ENCODE measurements at places on chromosomes 4 and X.

- no peak for DNase-seq
Observed at GRCh38 chr4:105191621-105192210, 45.0 kb downstream of the TET2 start.

DNA sequence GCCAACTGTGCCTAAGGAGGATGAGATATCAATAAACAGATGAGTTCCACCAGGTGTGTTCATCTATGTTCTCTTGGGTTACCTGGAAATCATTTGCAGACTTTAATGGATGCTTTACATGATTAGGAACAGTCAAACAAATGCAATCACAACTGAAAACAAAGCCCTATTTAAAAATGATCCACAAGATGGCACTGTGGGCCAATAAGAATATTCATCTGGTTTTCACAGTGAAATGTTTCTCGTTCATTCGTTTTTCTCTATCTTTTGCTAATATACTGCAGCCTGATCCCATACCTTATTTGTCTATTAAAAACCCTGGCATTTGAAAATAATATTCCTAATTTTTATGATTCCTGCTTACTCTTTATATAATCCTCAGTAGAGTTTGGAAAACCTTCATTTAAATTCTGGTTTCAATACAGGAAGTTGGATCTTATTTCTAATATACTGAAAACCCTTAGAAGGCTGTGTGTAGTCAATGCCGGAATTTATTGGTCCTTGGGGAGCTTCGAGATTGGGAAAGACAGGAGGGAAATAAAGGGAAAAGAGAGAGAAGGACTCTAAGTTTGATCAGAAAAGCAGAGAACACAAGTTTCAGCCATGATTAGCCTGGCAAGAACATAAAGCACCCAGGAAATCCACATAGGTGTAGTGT, 63.8 kb upstream of the TAPT1 start:
- DNase-seq: peak; percentile 35

GRCh38 chrX:107288676-107289075, 82.3 kb downstream of the DNAAF6 start:
- DNase-seq: no peak

DNA sequence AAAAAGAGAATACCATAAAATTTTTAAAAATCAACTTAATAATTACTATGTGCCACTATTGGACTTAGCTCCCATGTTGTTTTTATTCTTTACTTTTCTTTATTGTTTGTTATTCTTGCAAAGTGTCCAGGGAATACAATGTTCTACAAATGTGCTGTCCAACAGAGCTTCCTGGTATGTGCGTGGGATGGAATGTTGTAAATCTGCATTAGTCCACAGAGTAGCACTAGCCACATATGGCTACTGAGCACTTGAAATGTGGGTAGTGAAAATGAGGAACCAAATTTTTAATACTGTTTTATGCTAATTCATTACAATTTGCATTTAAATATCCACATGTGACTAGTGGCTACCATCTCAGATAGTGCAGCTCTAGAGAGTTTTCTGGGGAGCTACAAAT, 14.3 kb upstream of the CORIN start:
- DNase-seq: no peak

DNA sequence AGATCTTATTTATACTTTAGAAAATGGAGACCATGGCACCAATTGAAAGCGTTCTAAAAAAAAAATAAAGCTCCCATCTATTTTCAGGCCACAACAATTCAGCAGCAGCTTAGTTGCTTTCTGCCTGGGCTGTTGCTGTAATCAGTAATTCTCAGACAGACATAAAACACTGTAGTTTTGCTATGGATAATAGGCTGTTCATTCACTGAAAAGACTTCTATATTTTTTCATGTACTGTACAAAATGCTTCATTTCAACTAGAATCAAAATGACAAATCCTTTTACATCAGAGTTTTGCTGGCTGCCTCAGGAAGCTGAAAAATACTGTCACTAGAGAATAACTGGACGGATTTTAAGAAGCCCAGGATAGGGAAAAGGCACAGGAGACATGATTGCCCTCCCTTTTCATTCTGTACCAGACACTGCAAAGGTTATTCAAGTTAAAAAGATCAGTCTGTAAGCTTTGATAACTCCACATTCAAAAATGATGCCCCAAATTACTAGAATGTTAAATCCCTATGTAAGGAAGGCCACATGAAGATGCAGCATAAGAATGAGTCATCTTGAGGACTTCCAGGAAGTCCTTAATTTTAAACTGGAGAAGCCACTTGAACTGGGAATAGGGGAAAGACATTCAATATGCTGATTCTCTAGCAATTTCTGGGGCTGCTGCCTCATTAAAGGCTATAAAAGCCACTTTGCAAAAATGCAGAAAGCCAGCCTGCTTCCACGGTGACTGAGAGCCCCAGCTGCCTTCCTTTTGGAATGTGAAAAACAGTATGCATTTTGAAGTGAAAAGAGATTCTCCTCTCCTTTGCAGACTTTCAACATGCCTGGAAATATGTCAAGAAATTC, 403.2 kb upstream of the RASGEF1B start:
- no peak for DNase-seq

GRCh38 chrX:85375333-85375738, 4.1 kb downstream of the POF1B start:
- no peak for DNase-seq

DNA sequence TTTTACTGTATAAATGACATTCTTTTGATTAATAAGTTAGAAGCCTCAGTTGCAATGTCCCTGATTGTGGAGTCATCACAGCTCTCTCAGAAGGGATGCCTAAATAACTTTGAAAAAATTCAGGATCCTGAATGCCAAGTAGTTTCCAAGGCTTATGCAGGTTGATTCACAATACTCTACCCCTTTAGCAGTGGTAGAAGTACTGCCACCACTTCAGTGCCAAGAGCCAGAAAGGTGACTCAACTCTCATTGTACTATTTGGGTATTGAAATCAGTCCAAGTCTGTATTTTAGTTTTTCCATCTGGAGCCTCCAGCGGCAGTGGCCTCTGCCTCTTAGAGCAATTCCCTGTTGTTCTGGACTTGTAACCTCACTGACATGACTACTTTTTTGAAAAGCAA, 320.1 kb upstream of the NDST4 start:
- no peak for DNase-seq

DNA sequence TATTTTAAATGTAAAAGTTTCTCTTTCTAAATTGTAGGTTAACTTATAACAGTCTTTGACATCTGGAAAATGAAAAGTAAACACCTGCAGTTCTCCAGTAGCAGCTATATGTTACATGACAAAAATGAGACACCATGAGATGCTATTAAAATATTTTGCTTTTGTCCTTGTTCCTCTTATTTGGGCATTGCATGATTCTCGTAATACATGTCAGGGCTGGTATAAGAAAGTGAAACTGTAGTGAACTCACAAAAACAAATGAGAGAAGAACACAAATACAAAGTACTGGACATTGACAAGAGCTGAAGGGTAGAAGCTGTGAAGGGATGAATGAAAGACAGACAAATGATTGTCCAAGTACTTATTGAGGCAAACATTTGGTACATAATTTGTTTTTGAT, 9.0 kb downstream of the GK2 start:
- no peak for DNase-seq

DNA sequence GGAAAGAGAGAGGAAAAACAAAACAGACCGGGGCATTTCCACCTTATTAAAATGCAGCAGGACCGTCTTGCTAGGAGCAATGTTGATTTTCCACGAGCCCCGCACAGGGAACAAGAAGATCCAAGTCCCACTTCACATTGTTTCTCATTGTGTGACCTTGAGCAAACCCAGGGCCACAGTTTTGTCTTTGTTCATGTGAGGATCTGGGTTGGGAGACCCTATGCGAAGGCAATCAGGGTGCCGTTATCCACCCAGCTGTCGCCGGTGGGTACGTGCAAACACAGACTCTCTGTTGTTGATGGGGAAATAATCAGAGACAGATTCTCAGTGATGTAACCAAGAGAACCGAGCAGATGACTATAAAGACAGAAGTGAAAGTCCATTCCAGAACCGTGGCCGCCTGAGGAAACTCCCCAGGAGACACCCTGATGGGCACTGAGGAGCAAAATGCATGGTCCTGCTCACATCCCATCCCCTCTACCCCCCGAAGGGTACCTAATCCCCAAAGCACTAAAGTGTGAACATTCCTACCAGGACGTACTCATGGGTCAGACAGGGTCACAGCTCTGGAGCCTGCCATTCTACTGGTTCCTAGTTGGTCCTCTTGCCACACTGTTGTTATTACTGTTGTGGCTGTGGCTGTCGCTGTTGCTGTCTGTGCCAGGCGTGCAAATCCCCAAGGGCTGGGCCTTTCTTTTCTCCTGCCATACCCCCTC, 102.7 kb upstream of the RBPJ start:
- DNase-seq: no peak

DNA sequence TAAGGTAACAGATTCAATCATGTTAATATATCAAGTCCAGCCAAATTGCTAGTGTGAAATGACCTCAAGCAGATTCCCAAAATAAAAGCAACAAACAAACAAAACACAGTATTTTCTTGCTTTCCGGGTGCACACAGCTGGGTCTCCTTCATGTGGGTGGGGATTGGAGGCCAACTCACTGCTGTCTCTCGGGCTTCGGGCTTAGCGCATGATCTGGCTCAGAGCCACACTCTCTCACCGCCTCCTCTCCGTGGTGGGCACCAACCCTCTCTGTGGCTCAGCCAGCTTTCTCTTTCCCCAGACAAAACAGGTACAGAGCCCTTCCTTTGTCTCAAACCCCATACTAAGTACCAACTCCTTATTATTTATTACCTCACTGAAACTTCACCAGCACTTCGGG, 2.9 kb upstream of the REELD1 start:
- no peak for DNase-seq

- no peak for DNase-seq
Observed at GRCh38 chr4:173857828-173858227, 327.8 kb upstream of the HAND2 start.

DNA sequence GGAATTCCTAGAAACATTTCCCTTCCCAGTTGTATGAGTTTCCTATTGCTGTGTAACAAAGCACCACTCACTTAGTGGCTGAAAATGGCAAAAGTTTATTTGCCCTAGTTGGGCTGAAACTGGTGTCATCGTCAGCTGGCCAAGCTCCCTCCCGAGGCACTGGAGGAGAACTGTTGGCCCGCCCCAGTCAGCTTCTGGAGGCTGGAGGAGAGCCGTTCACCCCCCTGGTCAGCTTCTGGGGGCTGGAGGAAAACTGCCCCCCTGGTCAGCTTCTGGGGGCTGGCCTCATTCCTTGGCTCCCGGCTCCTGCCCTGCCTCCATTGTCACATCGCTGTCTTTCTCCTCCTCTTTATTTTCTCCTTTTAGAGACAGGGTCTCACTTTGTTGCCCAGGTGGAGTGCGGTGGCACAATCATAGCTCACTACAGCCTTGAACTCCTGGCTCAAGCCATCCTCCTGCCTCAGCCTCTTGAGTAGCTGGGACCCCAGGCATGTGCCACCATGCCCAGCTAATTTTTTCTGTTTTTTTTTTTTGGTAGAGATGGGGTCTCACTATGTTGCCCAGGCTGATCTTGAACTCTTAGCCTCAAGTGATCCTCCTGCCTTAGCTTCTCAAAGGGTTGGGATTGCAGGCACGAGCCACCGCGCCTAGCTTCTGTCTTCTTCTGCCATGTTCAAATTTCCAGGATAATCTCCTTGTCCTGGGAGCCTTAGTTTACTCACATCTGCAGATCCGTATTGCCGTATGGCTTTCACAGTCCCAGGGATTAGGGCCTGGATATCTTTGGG, 3.2 kb downstream of the RGS12 start:
- no peak for DNase-seq

- no peak for DNase-seq
Observed at GRCh38 chr4:23904639-23905071, 14.8 kb upstream of the PPARGC1A start.

DNA sequence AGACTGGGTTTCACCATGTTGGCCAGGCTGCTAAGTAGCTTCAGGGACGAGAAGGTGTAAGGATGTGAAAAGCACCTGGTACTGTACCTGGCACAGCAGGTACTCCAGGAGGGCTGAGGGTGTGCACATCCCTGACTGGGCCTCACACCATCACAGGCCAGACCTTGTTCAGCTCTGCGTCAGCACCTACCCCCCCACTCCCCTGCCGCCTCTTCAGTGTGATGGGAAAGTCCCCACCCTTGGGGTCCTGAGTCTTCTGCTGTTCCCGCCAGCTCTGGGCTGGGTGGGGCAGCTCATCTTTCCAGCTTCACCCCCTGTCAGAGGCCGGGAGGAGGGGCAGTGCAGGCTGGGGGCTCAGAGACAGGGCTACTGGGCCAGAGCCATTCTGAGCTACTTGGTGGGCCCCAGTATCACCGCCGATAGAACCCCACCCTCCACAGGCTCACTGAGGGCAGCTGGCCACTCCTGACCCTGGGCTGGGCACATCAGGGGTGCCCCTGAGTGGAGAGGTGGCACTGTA, 6.7 kb upstream of the SH3BP2 start:
- no peak for DNase-seq

GRCh38 chrX:47489507-47490275, 6.7 kb upstream of the ZNF41 start:
- DNase-seq: no peak

- DNase-seq: no peak
Observed at GRCh38 chr4:154349829-154350228, 141.8 kb downstream of the DCHS2 start.

GRCh38 chr4:182944484-182945213, 27.5 kb upstream of the DCTD start:
- no peak for DNase-seq

- no peak for DNase-seq
Observed at GRCh38 chr4:8905226-8905772, 33.7 kb upstream of the HMX1 start.

Measured in right kidney (tissue), 9 donors.